ENCODE measurements at places on chromosomes 3 and 15.

GRCh38 chr3:156817646-156818272 is 8.4 kb upstream of the LEKR1 start:
- no peak for DNase-seq

DNA sequence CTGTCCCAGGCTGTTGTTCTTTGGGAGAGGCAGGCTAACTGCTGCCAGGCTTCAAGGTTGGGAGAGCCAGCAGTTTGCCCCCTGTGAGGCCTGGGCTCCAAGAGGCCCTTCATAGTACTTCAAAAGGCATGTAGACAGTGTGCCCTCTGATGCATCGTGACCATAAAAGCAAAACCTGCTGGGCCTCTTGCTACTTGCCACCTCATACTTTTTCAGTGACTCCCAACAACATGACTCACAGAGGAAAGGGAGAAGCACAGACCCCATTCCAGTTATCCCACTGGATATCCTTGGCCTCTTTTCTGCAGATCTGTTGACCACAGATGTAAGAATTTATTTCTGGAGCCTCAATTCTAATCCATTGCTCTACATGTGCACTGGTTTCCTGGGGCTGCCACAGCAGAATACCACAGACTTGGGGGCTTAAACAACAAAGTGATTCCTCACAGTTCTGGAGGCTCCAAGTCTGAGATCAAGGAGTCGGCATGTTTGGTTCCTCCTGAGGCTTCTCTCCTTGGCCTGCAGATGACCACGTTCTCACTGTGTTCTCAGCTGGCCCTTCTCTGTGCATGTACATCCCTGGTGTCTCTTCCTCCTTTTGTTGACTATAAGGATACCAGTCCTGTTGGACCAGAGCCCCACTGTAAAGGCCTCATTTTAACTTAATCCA is 8.9 kb upstream of the NSMCE3 start:
- DNase-seq, result no peak

DNA sequence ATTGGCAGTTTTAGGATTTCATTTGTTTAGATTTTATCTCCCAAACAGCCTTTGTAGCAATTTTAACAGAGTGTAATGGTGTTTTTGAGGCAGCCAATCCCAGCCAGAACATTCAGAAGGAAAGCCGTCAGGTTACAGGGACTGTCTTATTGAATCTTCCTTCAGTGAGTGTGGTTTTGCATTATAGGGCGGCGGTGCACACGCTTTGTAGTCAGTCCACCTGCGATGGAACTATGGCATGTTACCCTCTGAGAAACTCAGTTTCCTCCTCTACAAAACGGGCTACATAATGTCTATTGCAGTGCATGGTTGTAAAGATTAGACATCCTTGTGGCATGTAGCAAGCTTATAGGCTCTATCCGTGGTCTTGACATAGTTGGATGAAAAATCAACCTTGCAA is 1.0 kb downstream of the LRRC28 start:
- DNase-seq, result no peak

GRCh38 chr3:61532739-61533500 is 28.5 kb upstream of the PTPRG start:
- no peak for DNase-seq

DNA sequence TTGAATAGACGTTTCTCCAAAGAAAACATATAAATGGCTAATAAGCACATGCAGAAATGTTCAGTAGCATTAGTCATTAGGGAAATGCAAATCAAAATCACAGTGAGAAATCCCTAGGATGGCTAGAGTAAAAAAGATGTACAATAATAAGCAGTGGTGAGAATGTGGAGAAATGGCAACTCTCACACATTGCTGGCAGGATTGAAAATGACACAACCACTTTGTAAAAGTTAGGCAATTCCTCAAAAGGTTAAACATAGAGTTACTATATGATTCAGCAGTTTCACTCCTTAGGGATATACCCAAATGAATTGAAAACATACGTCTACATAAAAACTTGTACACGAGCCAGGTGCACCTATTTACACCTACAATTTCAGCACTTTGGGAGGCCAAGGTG is 108.7 kb downstream of the ITPR1 start:
- DNase-seq, result no peak
